Skeletal muscle cell (primary cell): ENCODE measurements at places on chromosomes 4 and X.
A peak's percentile ranks its signal among the peaks of the same experiment; 100 is the strongest.

DNA sequence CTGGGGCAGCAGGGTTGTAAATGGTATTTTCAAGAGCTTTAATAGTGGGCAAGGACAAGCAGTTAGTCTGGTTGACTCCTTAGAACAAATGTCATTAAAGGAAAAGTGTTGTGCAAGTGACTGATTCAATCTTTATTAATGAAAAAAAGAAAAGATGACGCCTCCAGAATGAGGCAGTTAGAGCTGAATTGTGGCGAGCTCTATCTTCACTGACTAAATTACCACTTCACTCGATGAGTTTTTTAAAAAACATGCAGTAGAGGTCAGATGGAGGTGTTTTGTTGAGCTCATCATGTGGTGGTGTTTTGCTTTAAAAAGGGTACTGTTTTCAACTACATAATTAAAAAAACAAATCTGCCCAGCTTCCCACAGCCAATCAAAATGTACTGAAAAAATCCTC is 28.1 kb upstream of the TENM3 start:
- no peak for DNase-seq

DNA sequence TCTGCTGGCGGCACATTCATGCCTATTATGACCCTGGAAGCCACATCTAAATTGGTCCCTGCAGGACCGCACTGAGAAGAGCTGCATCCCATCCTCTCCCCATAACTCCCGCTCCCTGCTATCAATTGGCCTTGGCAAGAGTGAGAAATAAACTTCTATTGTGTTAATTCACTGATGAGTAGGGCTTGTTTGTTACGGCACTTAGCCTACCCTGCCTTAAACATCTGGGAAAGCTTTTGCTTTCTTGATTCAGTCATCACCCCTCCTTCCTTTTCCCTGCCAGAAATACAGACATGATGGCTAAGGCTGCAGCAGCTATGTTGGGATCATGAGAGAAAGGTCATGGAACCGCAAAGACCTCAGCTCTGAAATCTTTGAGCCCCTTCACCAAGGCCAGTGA is 36.5 kb downstream of the SUPT20HL2 start:
- no peak for DNase-seq

DNA sequence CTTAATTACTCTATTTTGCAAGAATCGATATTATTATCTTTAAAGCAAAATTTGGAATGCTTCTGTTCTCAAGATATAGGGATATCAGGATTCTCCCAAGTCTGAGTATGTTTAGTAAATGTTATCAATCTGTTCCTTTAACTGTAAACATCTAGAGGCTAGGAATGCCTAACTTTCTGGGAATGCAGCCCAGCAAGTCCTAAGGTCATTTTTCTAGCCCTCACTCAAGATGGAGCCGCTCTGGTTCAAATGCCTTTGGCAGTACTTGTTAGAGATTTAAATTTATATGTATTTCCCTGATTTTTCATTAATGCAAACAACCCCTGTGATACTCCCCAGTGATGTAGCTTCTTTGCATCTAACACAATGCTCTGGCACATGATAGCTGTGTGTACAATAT is 623.8 kb upstream of the LCORL start:
- DNase-seq: no peak

GRCh38 chr4:87188048-87188447 is 32.4 kb downstream of the KLHL8 start:
- DNase-seq: peak; percentile 13

GRCh38 chr4:89619206-89619962 is 217.6 kb downstream of the SNCA start:
- DNase-seq: no peak

DNA sequence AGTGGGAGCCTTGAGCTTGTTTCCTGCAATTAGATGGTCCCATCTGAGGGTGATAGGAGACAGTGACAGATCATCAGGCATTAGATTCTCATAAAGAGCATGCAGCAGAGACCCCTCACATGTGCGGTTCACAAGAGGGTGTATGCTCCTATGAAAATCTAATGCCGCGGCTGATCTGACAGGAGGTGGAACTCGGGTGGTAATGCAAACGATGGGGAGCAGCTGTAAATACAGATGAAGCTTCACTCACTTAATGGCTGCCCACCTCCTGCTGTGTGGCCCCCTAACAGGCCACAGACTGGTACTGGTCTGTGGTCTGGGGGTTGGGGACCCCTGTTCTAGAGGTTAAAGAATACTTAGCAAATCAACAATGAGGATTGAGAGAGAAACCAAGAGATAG is 201.5 kb upstream of the PITX2 start:
- DNase-seq: no peak

- no peak for DNase-seq
Measured at GRCh38 chr4:98997166-98997565, 1.6 kb downstream of the METAP1 start.

DNA sequence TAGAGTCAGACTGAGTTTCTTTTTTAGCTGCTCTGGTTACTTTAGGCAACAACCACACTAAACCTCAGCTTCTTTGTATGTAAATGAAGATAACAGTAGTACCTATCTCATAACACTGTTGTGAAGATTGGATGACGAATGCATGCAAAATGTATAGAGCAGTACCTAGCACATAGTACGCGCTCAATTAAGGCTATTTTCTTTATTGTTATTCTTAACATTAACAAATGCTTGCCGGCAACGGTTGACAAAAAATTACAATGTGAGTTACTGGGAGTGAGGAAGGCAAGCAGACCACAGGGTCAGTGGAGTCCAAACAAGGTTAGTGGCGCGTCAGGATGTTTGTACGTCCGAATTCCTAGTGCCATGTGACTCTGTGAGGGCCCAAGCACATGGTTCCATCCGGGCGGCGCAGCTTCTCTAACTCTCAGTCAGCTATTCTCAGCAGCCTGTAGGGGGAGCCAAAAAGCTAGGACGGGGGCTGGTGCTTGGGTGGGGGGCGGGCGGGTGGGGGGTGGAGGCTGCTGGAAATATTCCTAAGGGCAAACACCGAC is 821 bp upstream of the NALF2 start:
- DNase-seq: no peak

DNA sequence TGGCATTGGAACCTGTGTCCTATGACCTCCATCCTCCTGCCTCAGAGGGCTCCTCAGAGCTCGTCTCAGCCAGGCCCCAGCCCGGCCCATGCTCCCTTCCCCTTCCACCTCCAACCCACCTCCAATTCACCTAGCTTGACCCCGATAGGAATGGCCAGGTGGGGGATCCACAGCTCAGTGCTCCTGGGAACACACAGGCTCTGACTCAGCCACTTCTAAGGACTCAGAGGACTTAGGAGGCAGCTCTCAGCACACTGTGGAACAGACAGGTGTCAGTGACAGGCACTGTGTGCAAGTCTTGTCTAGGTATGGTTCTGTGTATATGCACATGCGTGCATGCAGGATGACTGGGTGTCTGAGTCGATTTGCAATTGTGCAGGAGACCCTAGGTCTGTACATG is 44.8 kb downstream of the PJA1 start:
- DNase-seq: no peak

- DNase-seq: no peak
Measured at GRCh38 chr4:13872955-13873354, 245.4 kb upstream of the BOD1L1 start.

GRCh38 chr4:138959097-138959815 is 56.3 kb upstream of the NOCT start:
- DNase-seq: no peak

DNA sequence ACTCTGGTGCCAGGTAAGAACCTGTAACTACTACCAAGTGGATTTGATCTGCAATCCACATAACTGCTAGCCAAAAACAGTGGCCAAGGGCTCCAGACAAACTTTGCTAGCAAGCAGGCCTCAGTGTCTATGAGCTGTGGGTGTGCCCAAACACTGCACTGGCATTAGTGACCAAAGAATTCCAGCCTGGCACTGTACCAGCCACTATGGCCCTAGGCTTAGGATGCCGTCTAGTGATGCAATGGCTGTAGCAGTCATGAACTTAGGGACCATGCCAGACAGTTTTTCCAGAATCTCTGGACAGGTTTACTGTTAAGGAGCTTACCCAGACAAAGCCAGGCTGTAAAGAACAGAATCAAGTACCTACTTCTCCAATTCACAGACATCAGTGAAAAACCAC is 33.7 kb upstream of the PRR27 start:
- no peak for DNase-seq

- no peak for DNase-seq
Measured at GRCh38 chr4:6372649-6373525, 99.5 kb downstream of the PPP2R2C start.

DNA sequence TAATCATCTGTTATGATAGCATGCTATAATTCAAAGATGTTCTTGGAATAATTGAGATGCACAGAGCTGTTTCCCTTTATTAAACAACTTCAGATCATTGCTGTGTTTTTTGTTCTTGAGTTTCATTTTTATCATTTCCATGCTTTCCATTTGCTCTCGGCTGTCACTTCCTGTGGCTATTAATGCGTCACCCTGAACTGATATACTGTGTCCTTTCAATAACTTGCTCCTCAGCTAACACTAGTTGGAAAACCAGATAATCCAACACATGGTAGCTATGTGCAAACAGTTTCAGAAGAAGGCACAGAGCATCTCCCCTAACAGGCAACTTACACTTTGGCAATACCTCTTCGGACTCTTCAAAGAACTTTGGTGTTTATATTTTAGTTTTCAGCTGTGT is 376.0 kb downstream of the GBA3 start:
- no peak for DNase-seq

DNA sequence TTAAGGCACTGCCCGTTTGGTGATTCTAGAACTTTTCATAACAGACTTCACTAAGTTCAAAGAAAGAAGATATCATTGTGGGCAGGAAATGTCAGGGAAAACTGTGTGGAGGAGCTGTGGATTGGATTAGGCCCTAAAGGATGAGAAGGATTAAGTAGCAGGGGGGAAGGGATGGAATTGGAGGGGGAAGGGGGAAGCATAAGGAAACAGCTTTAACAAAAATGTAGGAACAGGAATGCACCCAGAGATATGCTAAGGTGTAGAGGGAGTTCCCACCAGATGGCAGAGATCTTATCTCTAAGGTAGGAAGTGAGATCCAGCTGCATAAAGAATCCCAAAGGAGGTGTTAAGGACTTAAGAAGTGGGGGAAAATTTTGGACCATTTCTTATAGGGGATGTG is 114.5 kb downstream of the LARP7 start:
- DNase-seq: no peak

DNA sequence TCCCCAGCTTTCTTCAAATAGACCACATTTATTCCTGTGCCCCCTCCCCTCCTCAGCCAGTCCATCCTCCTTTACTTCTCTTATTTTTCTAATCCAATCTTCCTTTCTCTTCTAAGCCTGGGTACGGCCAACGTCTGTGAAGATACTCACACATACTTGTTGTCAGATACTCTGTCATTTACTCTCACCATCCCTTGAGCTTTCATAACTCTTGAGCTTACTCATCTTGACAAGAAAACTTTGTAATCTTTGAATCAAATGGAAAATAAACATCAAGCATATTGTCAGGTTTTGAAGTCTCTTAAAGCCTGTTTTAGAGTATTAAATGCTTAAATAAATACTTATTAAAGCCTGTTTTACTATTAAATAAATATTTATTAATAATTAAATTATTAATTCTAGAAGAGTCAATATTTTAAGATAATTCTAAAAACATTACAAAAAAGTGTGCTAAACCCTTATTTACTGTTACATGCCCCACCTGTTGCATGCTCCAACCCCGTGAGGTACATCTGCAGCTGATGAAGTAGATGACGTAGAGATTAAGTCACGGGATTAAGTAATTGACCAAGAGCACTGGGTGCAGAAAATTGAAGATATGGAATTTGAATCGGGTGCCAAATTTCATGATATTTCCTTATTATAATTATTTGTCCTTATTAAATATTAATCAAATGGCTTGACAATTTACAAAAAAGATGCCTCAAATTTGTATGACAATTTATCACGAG is 1.5 kb upstream of the TRIML2 start:
- DNase-seq: peak; percentile 5

- DNase-seq: no peak
Measured at GRCh38 chr4:123144616-123145015, 222.2 kb upstream of the NUDT6 start.

GRCh38 chr4:4914965-4915845 is 55.7 kb downstream of the MSX1 start:
- no peak for DNase-seq

- no peak for DNase-seq
Measured at GRCh38 chrX:154436983-154437752, at the start of gene GDI1. Gene GDI1 (plus strand): TSS chrX:154437154. CDS start chrX:154437255, 101 bp downstream.

GRCh38 chrX:39477762-39478120 is 620.0 kb downstream of the BCOR start:
- no peak for DNase-seq

DNA sequence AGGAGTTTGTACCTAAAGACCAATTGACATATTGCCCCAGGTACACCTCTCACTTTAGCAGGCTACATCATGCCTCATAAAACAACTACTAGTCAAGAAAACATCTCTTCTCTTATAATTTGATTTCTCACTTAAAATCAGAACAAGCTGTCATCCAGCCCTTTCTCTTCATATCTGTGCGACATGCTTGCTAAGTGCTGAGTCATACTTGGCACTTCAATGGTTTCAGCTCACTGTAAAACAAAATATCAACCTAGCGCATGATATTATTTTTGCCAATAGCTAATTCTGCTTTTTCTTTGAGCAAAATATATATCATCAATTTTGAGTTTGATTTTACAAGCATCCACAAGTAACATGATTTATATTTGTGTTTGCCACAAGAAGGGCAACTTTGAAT is 27.9 kb upstream of the FUNDC1 start:
- DNase-seq: no peak

DNA sequence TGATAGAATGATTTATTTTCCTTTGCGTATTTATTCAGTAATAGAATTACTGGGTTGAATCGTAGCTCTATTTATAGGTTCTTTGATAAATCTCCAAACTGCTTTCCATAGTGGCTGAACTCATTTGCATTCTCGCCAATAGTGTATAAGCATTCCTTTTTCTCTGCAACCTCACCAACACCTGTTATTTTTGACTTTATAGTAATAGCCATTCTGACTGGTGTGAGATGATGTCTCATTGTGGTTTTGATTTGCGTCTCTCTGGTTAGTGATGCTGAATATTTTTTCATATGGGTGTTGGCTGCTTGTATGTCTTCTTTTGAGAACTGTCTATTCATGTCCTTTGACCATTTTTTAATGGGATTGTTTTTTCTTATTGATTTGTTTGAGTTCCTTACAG is 160.7 kb downstream of the MID1IP1 start:
- no peak for DNase-seq

GRCh38 chrX:34884817-34885216 is 57.8 kb upstream of the FAM47B start:
- DNase-seq: peak; percentile 73

- DNase-seq: no peak
Measured at GRCh38 chrX:17743913-17744312, 6.6 kb downstream of the SCML1 start.

GRCh38 chr4:147927377-147928137 is 195.7 kb downstream of the ARHGAP10 start:
- DNase-seq: no peak

GRCh38 chr4:123025398-123025797 is 103.0 kb upstream of the NUDT6 start:
- no peak for DNase-seq

GRCh38 chr4:175330652-175331051 is 412.5 kb downstream of the ADAM29 start:
- peak; percentile 77 for DNase-seq

DNA sequence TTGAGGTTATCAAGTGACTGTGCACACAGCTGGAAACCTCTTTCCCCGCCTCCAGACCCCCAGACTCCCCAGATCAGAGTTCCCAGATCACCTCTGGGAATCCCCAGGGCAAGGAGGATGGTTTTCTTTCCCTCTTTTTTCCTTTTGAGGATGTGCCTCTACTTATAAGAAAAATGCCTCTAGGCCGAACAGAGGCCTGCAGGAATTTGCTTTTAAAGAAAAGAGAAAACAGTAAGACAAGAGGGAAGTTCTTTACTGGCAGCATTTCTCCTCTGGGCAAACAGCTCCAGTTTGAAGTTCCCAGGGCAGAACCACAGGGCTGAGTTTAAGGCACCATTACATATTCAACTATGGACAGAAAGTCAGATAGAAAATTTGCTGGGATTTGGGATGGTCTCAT is 837.9 kb upstream of the LCORL start:
- DNase-seq: no peak
